ENCODE measurements at places on chromosomes 2 and 18.

- DNase-seq, result no peak
These were observed 1.7 kb downstream of the FZD7 start for GRCh38 chr2:202035089-202035940.

- DNase-seq, result no peak
These were observed 116.2 kb downstream of the RND3 start for GRCh38 chr2:150371044-150371818.

DNA sequence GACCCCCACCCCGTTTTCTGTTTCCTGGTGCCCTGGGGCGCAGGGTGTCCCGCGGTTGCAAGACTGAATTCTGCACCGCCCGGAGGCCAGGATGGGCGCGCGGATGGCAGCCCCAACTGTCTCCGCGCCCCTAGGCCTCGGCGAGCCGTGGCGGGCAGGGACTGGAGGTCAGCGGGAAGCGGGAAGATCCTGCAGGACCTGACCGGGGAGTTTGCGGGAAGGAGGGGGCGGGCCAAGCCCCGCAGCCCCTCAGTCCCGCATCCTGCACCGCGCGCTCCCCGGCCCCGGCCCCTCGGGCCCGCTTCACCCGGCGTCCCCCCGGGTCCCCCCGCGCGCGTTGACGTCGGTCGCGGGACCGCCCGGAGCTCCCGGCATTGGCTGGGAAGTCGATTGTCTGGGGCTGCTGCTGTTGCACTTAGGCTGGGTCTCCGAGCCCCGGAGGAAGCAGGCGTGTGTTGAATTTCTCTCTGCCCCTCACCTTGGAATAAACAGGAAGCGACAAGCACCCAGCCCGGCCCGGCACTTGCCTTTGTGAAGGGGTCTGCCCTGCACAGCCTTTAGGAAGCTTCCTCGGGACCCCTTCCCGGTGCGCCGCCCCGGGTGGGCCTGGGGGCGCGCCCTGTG, at the start of gene LDLRAD4:
Gene LDLRAD4, plus strand, starts transcription at position 393 of the 624 bp plus-strand sequence.
- DNase-seq, result no peak

GRCh38 chr2:95266781-95267430, 7.3 kb upstream of the PROM2 start:
- DNase-seq, result no peak

- DNase-seq, result no peak
These were observed 712 bp upstream of the SERPINB13 start for GRCh38 chr18:63586431-63586830.

- DNase-seq, result no peak
These were observed 160.7 kb downstream of the FSHR start for GRCh38 chr2:48993576-48993975.

GRCh38 chr2:37648331-37649011, 23.0 kb downstream of the CDC42EP3 start:
- no peak for DNase-seq

- no peak for DNase-seq
These were observed 302.0 kb upstream of the CCDC68 start for GRCh38 chr18:55261253-55261652.

DNA sequence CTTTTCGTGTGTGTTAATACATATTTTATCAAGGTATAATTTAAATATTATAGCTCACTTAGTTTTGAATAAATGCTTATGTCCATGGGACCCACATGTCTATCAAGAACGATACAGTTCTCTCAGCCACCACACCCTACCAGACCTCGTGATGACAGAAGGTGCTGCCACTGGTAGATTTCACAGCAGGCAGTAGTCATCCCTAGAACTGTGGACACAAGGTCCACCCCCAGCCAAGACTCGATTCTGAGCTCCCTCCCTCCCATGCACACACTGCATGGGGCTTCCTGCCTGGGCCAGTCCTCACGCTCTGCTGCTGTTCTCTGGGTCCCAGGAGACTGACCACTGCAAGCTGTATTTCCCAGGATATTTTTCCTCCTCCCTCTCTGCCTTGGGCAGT, 26.5 kb upstream of the CREB1 start:
- no peak for DNase-seq

DNA sequence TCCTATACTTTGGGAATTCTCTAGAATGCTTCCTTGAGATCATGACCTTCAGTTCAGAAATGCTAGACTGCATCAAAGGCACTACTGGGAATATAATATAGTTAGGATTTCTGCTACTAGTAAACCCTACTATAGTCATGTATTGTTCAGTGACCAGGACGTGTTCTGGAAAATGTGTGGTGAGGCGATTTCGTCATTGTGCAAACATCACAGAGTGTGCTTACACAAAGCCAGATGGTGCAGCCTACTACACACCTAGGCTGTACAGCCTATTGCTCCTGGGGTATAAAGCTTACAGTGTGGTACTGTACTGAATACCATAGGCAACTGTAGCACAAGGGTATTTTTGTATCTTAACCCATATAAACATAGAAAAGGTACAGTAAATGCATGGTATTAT, 13.0 kb downstream of the CXCR4 start:
- DNase-seq, result no peak

GRCh38 chr2:177393203-177393755, 706 bp downstream of the AGPS start:
- DNase-seq, result no peak

- no peak for DNase-seq
These were observed 26.1 kb downstream of the DIPK1C start for GRCh38 chr18:74430806-74431571.

- no peak for DNase-seq
These were observed 499.9 kb upstream of the SPHKAP start for GRCh38 chr2:228681426-228681825.

- no peak for DNase-seq
These were observed 96.9 kb downstream of the TGOLN2 start for GRCh38 chr2:85230679-85231467.

- DNase-seq, result no peak
These were observed 24.2 kb upstream of the ARMC9 start for GRCh38 chr2:231174211-231174651.

GRCh38 chr2:84956334-84957297, 14.3 kb upstream of the KCMF1 start:
- DNase-seq, result no peak

DNA sequence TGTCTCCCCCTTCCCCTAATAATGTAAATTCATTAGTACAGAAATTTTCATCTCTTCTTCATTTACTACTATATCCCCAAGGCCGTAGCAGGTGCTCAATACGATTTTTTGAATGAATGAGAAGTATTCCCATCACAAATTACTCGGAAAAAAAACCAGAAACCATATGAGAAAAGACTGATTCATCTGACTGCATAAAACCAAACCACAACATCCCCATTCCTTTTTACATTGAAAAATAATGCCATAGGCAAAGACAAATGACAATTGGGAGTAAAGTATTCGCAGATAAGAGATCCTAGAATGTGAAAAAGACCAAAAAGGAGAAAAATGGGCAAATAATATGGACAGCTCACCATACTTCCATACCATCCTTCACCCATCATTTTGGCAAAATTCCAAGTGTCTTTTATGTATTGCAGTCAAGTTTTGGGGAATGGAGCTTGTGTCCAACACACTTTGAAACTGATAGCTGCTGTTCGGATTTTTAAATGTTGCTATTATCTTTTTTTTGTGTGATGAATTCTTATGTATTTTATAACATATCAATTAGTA, 1.5 kb downstream of the ZC3H8 start:
- DNase-seq, result no peak

DNA sequence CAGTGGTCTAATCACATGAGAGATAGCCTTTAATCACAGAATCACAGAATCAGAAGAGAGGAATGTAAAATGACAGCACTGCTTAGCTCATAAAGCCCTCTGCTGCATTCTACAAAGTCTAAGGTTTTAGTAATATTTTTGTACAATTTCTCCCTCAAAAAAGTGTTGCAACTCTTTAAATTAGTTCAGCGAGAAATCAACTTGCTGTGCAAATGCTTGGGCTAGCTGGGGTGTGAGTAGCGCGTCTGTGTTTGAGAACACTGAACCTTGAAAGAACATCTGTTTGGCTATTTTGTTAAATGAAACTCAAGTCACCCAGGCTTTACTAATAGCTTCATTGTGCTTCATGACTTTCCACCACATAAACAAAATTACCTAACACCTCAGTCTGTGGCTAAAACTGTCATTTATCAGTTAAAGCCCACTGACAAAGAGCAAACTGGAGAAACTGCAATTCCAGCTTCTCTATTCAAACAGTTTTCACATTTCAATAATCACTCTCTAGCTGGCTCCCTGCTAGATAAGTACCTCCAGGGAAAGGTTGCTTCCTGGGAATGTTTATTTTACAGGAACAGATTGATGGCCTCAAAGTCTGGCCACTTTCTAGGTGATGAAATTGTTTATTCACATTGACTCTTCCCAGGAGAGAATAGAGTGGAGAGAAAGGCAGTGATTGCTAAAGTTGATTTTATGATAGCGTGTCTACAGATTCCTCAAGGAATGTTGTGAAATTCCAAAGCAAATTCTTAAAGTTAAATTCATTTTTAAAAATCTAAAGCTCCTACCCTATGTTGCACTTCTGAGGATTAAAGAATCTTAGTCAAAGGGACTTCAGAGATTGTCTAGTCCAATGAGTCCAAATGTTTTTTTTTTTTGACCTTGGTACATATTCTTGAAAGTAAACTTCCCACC, 36.0 kb upstream of the STAT1 start:
- no peak for DNase-seq

DNA sequence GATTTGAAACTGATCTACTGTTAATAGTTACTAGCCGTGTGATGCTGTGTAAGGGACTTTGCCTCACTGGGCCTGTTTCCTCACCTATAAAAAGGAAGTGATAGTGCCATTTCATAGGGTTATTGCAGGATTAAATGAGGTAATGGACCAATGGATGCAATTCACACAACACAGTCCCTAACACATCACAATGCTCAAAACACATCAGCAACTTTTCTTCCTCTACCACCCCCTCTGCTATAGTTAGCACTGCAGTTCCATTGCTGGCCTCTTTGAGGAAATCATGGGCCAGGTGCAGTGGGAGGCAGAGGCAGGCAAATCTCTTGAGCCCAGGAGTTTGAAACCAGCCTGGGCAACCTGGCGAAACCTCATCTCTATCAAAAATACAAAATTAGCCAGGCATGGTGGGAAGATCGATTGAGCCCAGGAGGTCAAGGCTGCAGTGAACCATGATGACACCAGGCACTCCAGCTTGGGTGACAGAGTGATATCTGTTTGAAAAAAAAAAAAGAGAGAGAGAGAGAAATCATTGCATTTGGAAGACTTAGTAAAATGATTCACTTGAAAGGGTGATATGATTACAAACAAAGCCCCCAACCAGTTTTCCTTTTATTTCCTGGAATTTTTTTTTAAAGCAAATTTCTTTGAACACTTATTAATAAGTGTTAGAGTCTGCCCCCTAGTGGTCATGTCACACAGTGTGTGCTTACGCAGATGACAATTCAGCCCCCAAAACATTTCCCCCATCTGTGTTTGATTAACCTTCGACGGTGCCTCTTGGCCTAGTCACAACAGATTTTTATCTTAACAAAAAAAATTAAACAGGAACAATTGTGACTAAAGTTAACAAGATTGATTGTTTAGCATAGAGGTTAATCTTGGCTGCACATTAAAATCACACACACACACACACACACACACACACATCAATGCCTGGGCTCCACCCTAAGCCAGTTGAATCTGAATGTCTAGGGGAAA, 88.6 kb upstream of the BCL11A start:
- DNase-seq, result no peak

DNA sequence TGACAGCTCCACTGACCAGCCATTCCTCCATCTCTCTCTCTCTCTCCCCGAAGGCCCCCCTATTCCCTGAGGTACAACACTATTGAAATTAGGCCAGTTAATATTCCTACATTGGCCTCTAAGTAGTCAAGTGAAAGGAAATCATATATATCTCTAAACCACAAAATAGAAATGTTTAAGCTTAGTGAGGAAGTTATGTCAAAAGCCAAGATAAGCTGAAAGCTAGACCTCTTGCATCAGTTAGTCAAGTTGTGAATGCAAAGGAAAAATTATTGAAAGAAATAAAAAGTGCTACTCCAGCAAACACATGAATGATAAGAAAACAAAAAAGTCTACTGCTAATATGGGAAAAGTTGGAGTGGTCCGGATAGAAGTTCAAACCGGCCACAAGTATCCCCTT, 301.3 kb upstream of the RBMS1 start:
- DNase-seq, result no peak
